ENCODE measurements at places on chromosomes 6 and 20.

DNA sequence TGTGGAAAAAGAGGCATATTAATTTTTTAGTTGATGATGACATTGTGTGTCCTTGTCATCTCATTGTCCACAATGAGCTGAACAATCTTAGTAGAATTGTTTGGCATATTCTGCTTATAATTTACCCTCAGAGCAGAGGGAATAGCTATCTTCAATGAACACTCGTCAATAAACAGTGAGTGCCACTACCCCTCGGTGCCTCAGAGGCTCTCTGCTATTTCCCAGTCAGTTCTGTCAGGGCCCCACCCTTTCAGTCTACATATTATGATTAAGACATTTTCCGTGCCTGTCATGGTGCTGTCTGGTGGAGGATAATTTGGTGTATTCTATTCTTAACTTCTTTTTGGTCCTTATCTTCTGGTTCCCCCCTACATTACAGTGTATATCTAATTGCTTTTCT lies 31.2 kb downstream of the NUS1 start:
- DNase-seq: no peak

GRCh38 chr6:157635388-157636244 lies 187.4 kb upstream of the SNX9 start:
- DNase-seq: no peak

DNA sequence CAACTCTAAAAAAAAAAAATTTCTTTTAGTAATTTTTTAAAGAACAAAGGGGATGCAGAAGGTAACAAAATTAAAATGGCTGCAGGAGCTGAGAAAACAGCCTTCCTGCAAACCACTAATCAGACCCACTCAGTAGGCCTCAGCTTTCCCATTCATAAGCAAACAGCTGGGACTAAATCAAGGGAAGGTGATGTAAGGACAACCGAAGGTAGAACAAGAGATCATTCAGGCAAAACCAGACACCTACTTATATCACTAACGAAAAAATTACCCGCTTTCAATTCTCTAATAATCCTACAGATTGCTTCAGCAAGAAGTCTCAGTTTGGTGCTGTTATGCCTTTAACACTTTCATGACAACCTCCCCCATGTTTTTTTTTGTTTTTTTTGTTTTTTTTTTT lies 124.0 kb downstream of the ZMYND8 start:
- DNase-seq: no peak

- DNase-seq: no peak
Observed at GRCh38 chr6:170049641-170050561, 241.0 kb downstream of the DLL1 start.

DNA sequence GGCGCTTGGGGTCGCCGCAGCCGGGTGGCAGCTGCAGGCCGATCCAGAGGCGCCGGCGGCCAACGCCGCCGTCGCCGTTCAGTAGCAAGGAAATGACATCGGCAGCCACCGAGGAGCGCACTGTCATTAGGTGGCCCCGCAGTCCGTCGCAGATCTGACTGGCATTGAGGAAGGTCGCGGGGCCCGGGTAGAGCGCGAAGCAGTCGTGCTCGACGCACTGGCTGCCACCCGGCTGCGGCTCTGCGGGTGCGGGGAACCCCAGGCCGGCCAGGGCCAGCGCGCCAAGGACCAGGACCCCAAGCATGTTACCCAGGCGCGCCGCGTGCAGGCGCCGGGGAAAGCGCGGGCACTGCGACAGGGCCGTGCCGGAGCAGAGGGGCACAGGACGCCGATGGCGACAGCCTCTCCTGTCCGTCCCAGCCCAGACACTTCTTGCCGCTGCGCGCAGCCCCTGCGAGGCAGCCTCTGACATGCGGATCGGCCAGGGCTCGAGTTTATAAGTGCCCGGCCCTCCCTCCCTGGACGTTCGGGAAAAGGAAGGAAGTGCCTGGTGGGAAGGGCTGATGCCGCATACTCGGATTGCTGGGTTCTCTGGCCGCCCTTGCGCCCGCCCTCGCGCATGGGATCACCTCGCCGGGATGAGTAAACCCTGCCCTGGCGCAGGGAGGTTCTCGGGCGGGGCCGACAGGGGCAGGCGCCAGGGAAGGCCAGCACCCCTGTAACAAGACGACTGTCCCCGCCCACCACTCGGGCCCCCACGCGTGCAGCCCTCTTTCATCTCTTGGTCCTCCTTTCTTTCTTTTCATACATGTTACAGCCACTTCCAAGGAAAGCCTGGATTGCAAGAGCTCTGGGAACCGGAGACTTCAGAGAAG lies at the start of gene THBD:
THBD (minus strand) TSS at position 472 of the 875 bp plus-strand sequence; CDS start at position 304, 168 bp downstream.
- no peak for DNase-seq

DNA sequence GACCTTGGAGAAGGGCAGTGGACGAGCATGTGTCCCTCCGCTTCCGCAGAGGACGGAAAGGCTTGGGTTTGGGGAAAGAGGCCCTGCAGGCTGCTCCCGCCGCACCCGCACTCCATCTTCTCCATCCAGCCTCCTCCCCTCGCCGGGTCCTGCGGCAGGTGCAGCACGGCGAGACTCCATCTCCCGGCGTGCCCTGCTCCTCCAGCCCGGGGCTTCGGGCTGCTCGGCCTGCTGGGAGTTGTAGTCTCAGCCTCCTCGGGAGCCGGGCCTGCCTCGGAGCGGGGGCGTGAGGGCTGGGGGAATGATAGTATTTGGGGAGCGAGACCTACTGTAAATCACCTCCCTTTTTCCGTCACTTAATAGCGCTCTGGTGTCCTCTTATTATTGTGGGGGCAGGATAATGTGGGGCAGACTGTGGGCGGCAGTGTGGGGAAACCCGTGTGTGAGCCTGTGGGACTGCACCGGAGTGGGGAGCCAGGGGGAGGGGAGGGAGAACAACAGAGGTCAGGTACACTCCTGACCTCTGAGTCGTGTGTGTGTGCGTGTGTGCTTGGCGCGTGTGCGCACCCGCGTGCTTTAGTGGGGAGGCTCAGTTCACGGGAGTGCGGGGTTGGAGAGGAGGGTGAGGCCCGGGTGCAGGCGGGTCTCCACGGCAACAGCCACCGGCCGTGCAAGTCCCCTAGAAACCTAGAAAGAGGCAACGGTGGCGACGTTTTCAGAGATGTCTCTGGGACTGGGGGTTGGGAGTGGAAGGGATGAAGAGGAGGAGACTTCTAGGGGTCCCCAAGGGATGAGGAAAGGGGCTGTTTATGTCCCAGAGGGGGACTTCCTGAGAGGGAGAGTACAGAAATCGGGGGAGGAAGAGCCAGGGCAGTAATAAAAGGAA lies 4.1 kb downstream of the TTBK1 start:
- peak; percentile 81 for DNase-seq

- DNase-seq: no peak
Observed at GRCh38 chr6:27281105-27281539, 31.0 kb downstream of the POM121L2 start.

GRCh38 chr20:49279677-49280462 lies 2.0 kb upstream of the ZNFX1 start:
- DNase-seq: no peak

DNA sequence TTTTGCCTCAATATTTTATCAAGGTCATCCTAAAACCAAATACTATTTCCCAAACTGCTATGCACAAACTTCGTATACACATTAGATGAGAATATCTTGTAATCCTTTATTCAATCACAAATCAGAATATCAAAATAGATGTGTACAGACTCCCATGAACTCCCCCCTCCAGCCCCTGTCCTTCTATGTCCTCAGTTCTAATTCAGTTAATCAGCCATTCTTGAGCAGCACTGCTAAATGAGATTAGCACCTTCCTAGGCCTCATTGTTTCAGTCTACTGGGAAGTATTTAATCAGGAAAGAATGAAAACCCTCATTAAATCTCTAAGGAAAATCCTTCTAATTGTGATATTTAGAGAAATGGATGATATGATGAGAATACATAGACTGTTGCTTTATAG lies 36.6 kb downstream of the RCAN2 start:
- DNase-seq: no peak

GRCh38 chr6:157107915-157108651 lies 215.2 kb downstream of the TMEM242 start:
- no peak for DNase-seq

DNA sequence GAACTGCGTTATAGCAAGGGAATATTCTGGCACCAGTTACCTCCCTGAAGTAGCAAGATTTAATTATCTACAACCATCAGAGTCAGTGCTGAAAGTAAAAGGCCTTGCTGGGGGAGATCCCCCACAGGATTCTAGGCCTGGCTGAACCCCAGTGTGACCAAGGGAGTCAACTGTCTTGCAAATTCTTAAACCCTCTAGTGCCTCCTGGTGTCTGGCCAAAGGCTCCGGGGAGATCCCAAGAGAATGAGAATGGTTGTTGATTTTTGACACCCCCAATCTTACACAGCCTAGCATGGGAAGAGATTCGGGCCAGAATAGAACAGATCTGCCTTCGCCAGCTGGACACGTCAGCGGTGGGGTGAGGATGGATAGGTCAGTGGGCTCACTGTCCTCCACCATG lies 179.4 kb downstream of the ERMARD start:
- no peak for DNase-seq

GRCh38 chr6:3899061-3899460 lies 49.9 kb downstream of the FAM50B start:
- DNase-seq: no peak

- DNase-seq: no peak
Observed at GRCh38 chr6:83053678-83054077, 12.0 kb downstream of the UBE3D start.

GRCh38 chr6:108432792-108433191 lies 127.9 kb upstream of the FOXO3 start:
- DNase-seq: no peak

DNA sequence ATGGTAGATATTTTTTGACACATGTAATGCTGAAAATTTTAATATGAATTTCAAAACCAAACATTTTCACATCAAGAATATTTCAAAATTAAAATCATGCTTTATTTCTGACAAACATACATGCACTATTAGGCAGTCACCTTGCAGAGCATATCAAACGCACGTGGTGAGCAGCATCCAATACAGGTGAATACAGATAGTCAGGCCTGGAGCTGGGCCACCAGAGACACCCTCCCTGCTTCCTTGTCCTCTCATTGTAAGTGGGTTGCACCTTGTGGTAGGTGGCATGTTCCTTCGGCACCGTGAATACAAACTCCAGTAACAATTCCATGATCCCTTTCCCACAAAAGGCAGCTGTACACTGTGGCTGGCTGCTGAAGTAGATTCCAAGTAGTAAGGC lies 8.9 kb downstream of the REV3L start:
- DNase-seq: no peak

GRCh38 chr20:56380375-56380774 lies 11.6 kb downstream of the AURKA start:
- no peak for DNase-seq

DNA sequence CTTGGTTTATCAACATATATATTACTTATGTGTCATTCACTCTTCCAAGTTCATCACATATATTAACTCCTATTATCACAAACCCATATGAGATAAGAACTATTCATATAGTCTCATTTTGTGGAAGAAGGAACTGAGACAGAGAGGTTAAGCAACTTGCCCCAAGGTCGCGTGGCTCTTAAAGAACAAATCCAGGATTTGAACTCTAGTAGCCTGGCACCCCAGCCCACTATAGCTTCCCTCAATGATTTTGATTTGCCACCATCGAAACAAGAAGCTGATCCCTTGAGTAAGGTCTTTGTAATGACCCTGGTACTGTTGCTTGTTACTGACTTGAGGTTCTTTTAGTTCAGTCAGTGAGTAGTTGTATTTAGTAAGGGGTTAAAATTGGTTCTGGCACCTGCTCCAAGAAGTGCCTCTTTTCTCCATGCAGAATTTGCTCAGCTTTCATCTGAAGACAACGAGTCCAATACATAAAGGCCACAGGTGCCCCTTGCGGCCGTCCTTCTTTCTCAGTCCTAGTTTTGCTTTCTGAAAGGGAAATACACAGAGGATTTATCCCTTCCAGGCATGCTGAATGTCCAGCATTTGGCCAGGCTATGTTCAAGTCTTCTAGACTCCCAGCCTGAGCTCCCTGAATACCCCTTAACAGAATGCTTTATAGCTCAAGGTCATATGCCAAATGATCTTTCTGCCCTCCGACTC lies 253.0 kb downstream of the TBC1D7 start:
- DNase-seq: no peak

DNA sequence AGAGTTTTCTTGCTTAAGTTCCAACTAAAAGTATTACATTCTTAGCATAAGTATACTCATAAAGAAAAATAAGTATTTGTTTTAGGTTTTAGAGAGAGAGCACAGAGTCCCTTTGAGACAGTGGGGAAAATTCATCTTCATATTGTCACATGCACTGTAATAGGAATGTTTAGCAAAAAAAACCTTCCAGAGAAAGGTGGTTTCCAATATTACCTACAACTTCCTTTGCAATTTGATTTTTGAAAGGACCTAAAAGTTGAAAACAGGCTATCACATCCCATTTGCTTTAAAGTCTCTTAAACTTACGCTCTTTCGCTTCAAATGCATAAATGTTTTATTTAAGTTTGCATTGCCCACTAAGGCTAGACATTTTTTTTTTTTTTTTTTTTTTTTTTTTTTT lies 86.4 kb downstream of the OPRM1 start:
- no peak for DNase-seq

DNA sequence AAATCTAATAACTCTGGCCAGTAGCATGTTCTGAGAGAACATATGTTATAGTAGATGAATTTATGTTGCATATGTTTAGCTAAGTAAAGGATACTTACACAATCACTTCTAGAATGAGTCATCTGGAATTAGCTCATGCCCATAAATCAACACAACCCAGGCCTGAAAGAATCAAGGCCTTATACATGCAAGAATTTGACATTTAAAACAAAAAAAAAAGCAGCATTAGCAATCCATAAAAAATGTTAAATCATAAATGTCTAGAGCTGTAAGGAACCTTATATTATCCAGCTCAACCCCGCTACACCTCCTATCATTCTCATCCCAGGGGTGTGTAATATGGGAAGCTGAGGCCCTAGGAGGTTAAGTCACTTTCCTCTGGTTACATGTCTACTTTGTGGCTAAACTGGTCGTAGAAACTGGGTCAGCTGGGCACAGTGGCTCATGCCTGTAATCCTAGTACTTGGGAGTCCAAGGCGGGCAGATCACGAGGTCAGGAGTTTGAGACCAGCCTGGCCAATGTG lies 105.2 kb upstream of the CARMIL1 start:
- no peak for DNase-seq

- no peak for DNase-seq
Observed at GRCh38 chr6:11384531-11385309, 152.3 kb upstream of the NEDD9 start.

GRCh38 chr20:19973961-19974629 lies 43.1 kb upstream of the NAA20 start:
- DNase-seq: no peak

DNA sequence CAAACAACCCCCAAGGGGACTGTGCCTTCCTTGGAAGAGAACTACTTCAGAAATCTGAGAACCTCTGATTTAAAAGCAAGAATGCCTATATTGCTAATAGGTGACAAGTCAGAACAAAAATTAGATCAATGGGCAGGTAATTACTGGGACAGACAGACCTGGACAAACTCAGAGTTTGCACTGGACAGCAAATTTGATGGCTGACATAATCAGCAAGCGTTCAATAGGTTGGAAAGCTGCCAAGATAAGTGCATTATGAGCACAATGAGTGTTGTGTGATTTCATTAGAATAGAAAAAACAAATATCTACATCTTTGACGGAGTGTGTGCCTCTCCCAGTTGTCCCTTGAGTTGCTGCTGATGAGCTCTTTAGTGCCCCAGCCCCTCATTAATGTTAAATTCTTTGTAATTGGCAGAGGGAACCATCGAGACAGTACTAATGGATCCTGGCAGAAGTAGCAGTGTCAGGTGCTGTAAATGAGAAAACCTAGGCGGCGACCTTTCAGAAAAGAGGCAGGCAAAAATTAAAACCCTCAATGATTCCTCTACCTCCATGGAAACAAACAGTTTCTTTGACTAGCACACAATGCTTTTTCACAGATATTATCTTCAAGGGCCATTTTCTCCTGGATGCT lies 116.5 kb upstream of the COL21A1 start:
- DNase-seq: no peak
